ENCODE measurements at places on chromosomes 12 and 14. TPM values are rescaled to one million over a fixed set of nuclear protein-coding genes. Genes with fewer than 3 reads are reported as not detected.

SLC22A17 gene
- not detected for total RNA-seq

GRCh38 chr12:644303-644639, 19.0 kb downstream of the NINJ2 start:
- peaks cover 36% of the 10 kb centered on the region for H3K4me1 ChIP-seq
- peak overlapping the region; percentile 87 for H3K4me3 ChIP-seq
- H3K27ac ChIP-seq, result peak overlapping the region; percentile 96

DNA sequence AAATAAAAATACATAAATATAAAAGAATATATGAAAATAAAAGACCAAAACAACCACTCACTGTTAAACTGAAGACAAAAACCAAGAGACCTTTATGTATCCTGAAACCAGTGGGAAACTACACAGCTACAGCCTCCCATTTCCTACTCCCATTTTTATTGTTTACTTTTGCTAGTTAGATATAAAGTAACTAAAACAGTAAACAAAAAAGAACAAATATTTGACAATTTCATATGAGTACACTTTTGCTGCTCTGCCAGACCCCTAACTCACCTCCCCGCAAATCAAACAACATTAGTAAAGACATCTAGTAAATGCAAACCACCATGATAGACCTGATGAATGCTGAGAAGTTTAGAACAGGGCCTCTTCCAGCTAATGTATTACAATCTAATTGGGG, 97.1 kb downstream of the BCL2L14 start:
- no peak for DNase-seq
- peaks cover 25% of the 10 kb centered on the region for H3K27me3 ChIP-seq
- peaks cover 11% of the 10 kb centered on the region for H3K4me1 ChIP-seq
- H3K36me3 ChIP-seq, result peaks cover 4% of the 10 kb centered on the region
- H3K27ac ChIP-seq, result no peak overlapping the region

DNA sequence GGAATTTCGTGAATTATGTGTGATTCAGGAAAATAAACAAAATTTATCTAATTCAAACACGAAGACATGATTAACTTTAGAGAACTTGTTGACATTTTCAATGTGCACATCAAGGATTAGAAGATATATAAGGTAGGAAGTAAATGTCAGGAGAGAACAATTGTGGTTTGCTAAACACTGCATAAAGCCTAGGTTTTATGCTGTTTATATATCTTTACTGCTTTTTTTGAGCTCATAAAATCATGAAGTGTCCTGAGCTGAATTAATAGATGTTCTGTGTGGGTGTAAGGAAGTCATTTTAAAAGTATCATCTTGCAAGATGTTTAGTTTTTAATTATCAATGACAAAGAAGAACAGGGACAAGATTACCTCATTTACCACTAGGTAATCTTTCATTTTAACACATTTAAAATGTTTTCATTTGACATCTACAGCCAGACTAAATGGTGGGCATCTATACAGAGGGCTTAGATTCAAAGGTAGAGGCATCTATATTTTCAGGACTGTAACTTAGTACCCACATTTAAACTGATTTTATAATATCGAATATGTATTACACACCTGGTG, 382.8 kb downstream of the ADAMTS20 start:
- no peak overlapping the region for H3K4me3 ChIP-seq
- H3K36me3 ChIP-seq, result no peaks in the 10 kb centered on the region
- no peak overlapping the region for H3K27ac ChIP-seq

GRCh38 chr12:24707334-24707733, 241.6 kb downstream of the BCAT1 start:
- peaks cover 19% of the 10 kb centered on the region for H3K36me3 ChIP-seq
- H3K4me1 ChIP-seq, result peaks cover 19% of the 10 kb centered on the region
- no peak overlapping the region for H3K27ac ChIP-seq
- no peak for DNase-seq
- H3K27me3 ChIP-seq, result no peaks in the 10 kb centered on the region
- no peak overlapping the region for H3K4me3 ChIP-seq
